Foreskin keratinocyte (primary cell): ENCODE measurements at places on chromosomes 3 and 15. TPM values are rescaled to one million over a fixed set of nuclear protein-coding genes. Genes with fewer than 3 reads are reported as not detected.

- DNase-seq: no peak
Observed at GRCh38 chr3:172711454-172711795, 558 bp upstream of the NCEH1 start.

The PTX3 gene
- total RNA-seq: 0.32 TPM in 1 of 2 replicates, not detected in the other

DNA sequence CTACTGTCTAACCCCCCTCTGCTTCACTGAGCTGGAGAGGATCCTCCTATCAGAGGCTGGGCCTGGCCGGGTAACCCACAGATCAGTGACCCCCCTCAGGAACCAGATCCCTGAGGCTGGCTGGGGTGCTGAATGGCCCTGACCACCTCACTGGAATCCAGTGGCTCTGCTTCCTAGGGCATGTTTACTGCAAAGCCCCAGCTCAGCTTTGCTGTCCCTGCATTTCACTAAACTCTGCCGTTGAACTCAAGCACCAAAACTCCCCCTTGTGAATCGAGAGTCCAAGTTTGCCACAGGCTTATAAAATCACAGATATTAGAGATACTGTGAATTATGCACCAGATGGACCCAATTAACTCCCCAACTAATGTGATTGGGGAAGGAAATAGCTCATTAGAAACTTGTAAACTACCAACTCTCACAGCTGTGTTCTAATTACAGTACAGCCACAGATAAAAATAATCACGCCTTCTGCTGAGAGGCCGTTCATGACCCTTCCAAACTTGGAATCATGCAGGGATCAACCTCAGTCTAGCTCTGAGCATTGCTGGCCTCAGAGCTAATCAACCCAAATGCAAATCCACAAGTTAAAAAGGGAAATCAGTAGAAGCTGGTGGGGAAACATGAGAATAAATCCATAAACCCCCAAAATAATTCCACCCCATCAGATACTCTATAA lies 47.0 kb downstream of the OCA2 start:
- DNase-seq: no peak

DNA sequence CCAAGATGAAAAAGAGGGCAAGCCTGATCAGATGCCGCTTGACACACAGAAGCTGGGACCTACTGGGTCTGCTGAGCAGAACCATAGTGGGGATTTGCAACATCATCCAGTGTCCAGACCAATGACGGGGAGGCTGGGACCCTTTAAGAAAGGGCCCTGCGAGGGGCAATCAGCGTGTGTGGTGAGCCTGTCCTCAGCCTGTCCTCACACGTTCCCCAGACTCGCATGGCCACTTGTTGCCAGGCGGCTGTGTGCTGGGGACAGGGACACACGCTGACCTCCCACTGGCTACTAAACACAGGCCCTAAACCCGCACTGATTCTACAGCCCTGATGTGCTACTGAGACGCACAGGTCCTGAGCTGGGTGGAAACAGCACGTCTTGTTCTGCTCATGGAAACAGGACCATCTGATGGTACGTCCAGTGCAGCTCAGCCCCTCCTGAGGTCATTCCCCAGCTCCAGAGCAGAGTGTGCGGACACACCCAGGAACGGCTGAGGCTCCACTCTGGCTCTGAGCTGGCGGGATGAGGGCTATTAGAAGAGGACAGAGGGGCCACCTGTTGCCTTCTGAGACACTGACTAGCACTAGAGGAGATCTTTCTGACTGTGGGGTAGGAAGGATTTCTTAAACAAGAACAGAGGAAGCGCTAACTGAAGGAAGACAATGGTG lies 24.4 kb downstream of the PCSK6 start:
- DNase-seq: no peak

The CHDH gene
- 0.03 and 0.07 TPM in 2 replicates for total RNA-seq

The LOXL1 gene
- 8.1 and 13.3 TPM in 2 replicates for total RNA-seq

DNA sequence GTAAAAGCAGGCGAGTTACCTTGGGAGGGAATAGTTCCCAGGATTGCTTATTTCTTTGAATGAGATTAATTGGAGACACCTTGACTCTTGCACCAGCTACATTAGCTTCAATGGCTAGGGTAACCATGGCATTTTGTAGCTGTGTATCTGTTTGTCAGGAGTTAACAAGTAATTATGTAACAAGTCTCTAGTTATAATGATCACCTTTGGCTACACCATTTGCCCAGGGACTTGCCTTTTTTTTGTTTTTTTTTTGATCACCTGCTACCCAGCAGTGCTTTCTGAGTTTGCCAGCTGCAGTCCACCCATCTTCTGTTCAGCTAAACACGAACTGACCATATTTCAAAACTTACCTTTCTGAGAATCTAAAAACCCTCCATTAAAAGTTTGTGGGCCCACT lies 2.2 kb downstream of the MED12L start:
- no peak for DNase-seq

The TUSC7 gene
- total RNA-seq: not detected in 2 replicates

- DNase-seq: peak; percentile 27
Observed at GRCh38 chr15:38148471-38148870, 104.2 kb upstream of the SPRED1 start.

The C3orf20 gene
- total RNA-seq: not detected in 2 replicates

DNA sequence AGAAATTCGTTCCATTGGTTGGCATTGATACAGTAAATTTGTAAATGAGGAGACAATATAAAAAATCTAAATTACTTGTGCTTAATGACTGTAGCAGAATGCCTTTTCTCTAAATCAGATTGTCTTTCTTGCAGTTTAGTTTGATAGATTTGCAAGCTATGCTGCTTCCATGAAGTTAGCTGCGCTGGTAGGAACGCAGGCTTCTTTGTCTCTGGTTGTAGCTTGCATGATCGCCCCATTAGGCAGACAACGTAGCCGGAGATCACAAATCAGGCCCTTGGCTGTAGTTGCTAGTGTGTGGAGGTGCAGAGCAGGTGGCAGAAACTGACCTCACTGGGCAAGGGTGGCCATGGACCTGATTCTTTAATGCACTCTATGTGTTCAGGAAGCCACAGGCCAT lies 6.1 kb downstream of the ZIC1 start:
- DNase-seq: no peak
